ENCODE measurements at places on chromosomes 12 and 14.

GRCh38 chr14:97297100-97297499, 499.9 kb downstream of the VRK1 start:
- ATAC-seq: no peak

- no peak for ATAC-seq
Measured at GRCh38 chr12:41362510-41362909, 174.4 kb downstream of the PDZRN4 start.

DNA sequence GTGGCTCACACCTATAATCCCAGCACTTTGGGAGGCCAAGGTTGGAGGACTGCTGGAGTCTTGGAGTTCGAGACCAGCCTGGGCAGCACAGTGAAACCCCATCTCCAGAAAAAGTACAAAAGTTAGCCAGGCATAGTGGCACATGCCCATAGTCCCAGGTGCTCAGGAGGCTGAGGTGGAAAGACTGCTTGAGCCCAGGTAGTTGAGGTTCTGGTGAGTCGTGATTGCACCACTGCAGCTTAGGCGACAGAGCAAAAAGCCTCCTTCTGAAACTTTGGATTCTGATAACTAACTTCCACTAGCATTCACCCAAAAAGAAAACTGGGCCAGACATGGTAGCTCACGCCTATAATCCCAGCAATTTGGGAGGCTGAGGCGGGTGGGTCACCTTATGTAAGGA, 6.6 kb downstream of the BTBD7 start:
- no peak for ATAC-seq

DNA sequence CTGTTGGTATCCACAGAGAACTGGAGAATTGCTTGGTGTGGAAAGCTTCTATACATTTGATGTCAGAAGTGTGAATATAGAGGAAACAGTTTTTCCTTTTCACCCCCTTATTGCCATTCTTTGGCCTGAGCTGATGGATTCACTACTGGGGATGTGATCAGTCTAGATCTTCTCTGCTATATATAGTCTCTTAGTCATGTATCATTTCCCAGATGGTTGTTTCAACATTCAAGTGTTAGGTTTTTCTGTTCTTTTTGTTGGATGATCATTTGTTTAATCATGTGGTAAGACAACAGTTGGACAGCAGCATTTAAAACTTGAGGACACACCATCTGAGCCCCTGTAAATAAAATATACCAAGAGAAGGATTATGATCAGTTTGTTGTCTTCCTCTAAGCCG, 29.6 kb downstream of the TMX1 start:
- no peak for ATAC-seq

DNA sequence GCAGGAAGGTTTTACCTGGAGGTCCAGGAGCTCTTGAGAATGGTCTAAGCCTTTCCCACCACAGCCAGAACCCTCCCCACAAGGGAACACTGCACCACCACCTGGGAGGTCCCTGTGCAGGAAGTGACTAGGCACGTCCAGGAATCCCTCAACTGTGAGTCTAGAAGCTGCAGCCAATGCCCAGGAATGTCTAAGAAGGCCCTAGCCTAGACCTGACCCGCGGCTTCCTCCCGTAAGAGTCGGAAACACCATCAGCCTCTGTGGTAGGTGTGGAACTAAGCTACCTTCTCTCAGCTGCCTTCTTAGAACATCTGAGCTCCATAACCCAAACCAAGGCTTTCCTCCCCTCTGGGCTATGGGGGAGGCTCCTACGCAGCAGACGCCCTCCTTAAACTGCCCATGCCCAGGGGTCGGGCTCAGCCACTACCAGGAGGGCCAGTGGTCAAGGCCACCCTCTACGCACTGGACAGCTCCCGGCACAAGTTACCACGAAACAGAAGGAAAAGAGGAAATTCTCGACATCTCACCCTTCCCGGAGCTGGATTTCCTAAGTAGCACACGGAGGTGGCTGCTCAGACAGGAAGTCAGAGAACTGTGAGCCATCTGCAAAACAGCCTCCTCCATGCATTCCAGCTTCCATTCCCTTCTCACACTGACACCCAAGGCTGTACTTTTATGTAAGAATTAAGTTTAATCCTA, 25.5 kb downstream of the ZFYVE21 start:
- no peak for ATAC-seq

- peak; percentile 50 for ATAC-seq
Measured at GRCh38 chr14:60721326-60722106, 2.6 kb downstream of the SIX4 start.

DNA sequence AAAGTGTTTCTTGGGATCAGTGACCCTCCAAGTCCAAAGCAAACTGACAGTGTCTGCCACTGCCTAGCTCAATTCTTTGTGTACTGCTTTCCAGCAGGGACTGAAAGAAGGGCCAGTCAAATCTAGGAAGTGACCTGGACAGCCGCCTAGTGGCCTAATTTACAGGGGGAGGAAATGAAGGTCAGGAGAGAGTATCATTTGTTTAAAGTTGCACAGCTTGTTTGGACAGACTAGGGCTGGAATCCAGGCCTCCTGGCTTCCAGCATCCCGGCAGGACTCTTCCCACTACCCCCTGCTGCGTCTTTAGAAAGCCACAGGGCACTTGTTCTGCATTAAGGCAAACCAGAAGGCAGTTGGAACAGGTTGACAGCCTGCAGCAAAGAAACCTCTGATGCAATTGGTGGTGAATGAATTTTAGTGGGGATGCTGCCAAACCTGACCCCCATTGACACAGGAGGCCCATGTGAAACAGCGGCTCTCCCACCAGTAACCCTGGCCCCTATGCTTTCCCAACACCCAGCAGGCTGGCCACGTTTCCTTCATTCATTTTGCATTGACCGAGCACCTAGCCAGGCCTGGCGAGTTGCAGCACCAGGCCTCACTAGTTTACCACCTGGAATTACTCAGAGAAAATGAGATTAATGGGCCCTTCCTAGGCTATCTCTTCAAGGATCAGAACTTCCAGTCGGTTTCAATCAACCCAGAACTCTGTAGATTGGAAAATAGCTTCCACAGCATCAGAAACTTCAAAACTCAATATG, 28.2 kb downstream of the GALNT16 start:
- ATAC-seq: peak; percentile 55

- ATAC-seq: no peak
Measured at GRCh38 chr14:103820382-103820781, 27.0 kb downstream of the PPP1R13B start.

- ATAC-seq: no peak
Measured at GRCh38 chr12:12718853-12719252, 1.7 kb downstream of the CDKN1B start.

DNA sequence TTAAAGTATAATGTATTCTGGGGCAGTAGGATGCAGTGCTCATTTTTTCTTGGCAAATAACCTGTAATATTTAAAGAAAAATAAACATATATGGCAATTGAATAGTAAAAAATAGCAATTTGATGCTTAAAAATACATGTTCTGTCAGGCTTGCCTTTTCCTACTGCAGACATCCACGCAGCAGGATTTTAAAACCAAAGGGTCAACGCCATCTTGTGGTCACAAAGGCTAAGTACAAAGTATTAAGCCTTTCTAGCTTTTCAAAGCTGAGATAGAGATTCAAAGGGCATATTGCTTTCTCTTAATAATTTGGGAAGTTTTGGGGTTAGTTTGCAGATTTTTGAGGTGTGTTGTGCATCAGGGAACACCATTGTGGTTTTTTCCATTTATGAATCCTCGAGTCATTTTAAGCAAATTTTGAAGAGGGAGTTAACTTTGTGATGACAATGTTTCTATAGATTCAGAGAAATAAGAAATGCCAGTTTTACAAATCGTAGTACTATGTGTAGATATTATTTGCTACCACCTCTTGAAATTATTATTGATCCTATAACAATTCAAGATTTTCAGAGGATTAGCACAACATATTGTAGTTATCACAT, 4.7 kb upstream of the CCER1 start:
- peak; percentile 57 for ATAC-seq

GRCh38 chr14:96578619-96579018, 76.4 kb downstream of the PAPOLA start:
- no peak for ATAC-seq

GRCh38 chr12:93365616-93366405, 11.9 kb upstream of the NUDT4 start:
- ATAC-seq: no peak

Measured in motor neuron (in vitro differentiated cells).